Naive thymus-derived CD4-positive, alpha-beta T cell (primary cell): ENCODE measurements at places on chromosomes 7 and 10. TPM values are rescaled to one million over a fixed set of nuclear protein-coding genes. Genes with fewer than 3 reads are reported as not detected.

DNA sequence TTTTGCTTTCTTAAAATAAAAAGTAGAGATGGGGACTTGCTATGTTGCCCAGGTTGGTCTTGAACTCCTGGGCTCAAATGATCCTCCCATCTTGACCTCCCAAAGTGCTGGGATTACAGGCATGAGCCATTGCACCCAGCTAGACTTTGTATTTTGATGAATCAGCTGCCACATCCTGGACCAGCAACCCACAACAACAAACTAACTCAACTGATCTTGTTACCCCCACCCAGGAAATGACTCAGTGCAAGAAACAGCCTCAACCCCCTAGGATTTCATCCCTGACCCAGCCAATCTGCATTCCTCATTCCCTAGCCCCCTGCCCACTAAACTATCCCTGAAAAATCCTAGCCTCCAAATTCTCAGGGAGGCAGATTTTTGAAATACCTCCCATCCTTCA is 123.8 kb downstream of the IPMK start:
- H3K36me3 ChIP-seq: no peaks in the 10 kb centered on the region
- no peak for DNase-seq
- H3K27me3 ChIP-seq: no peaks in the 10 kb centered on the region

DNA sequence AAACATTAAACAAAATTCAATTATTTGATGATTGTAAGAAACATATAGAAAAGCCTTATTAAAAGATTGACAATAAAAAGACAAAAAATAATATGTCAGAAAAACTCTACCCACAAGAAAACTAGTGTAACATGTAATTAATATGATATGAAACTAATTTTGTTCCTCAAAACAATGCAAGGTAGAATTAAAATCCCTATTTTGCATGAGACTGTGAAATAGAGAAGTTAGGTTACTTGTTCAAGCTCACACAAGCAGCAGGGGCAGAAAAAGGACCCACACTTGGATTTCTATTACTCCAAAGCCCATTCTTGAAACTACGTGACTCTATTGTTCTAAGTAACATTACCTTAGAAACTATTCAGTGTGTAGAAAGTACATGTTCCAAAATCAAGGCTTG is 96.4 kb downstream of the KCNMA1 start:
- H3K4me3 ChIP-seq: no peak overlapping the region
- H3K4me1 ChIP-seq: no peaks in the 10 kb centered on the region
- DNase-seq: no peak
- no peak overlapping the region for H3K27ac ChIP-seq

DNA sequence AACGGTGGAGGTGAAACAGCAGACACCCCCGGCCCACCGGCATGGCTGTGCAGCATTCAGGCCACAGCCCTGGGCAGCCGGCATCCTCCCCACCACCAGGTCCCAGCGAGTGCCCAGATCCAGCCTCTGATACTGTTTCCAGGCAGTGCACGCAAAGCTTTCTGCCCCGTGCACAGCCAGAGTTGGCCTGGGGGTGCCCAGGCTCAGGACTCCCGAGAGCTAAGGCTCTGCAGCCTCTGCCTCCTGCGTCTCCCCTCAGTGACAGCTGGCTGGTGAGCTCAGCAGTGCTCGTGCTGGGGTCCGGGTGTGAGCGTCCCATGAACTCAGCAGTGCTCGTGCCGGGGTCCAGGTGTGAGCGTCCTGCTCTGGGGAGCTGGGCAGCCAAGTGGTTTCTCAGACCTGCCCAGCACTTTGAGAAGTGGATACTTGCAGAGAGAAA is 65.4 kb downstream of the CFAP46 start:
- DNase-seq: no peak
- H3K27ac ChIP-seq: no peak overlapping the region
- no peaks in the 10 kb centered on the region for H3K4me1 ChIP-seq
- no peak overlapping the region for H3K4me3 ChIP-seq
- no peaks in the 10 kb centered on the region for H3K36me3 ChIP-seq

SLC26A4 gene
- total RNA-seq: not detected

DNA sequence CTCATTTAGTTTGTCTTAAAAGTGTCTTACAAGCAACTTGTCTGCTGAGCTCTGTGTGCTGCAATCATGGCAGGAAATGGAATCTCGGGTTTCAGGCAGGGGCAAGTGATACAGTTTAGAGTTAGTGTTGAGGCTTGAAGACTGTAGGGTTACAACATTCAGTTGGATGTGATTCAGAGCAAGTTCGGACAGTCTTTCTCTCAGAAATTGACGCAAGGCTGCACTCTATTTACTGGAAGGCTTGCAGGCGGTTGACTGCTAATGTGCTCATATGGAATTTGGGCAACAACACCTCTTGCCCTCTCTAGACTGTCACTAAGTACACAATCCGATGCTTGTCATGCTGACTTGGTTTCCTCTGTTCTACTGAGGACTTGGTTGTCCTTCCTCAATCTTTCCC is 161.7 kb upstream of the BMPER start:
- no peaks in the 10 kb centered on the region for H3K4me1 ChIP-seq
- no peaks in the 10 kb centered on the region for H3K27me3 ChIP-seq
- DNase-seq: no peak
- no peaks in the 10 kb centered on the region for H3K36me3 ChIP-seq

- DNase-seq: no peak
- H3K27me3 ChIP-seq: peaks cover 12% of the 10 kb centered on the region
- no peak overlapping the region for H3K27ac ChIP-seq
- H3K36me3 ChIP-seq: no peaks in the 10 kb centered on the region
Measured at GRCh38 chr10:91636892-91637291, 4.0 kb upstream of the PPP1R3C start.

SPDYE2 gene
- 1.1 TPM for total RNA-seq
